ENCODE measurements at places on chromosomes 5 and 9. TPM values are rescaled to one million over a fixed set of nuclear protein-coding genes. Genes with fewer than 3 reads are reported as not detected.

LPAR1 gene
- total RNA-seq, result 37.8 TPM

ARAP3 gene
- 17.6 TPM for total RNA-seq

EQTN gene
- 1.4 TPM for total RNA-seq

PRRC2B gene
- total RNA-seq, result 151 TPM

ZDHHC12 gene
- total RNA-seq, result 44.6 TPM

GHR gene
- total RNA-seq, result 21.6 TPM

C9orf50 gene
- 0.70 TPM for total RNA-seq

GCNT1 gene
- 5.4 TPM for total RNA-seq

RAD1 gene
- 42.0 TPM for total RNA-seq

ZNF454 gene
- total RNA-seq, result 6.9 TPM

SECISBP2 gene
- 63.6 TPM for total RNA-seq

OSMR gene
- 15.7 TPM for total RNA-seq

PCDH12 gene
- total RNA-seq, result 30.1 TPM

LCN6 gene
- total RNA-seq, result not detected

IL7R gene
- total RNA-seq, result 1.6 TPM

EMB gene
- total RNA-seq, result 9.3 TPM

C1QTNF2 gene
- total RNA-seq, result 4.6 TPM

BRINP1 gene
- 6.7 TPM for total RNA-seq

SLC36A2 gene
- total RNA-seq, result 6.4 TPM

RASA1 gene
- 35.6 TPM for total RNA-seq

PPP2CA gene
- total RNA-seq, result 120 TPM

BTNL8 gene
- 0.47 TPM for total RNA-seq

LCN10 gene
- total RNA-seq, result 0.47 TPM

FGF1 gene
- 10.2 TPM for total RNA-seq

TMOD1 gene
- total RNA-seq, result 17.2 TPM

THBS4 gene
- 41.2 TPM for total RNA-seq

TRPM3 gene
- 31.5 TPM for total RNA-seq

SLC23A1 gene
- 6.2 TPM for total RNA-seq

ANGPTL2 gene
- 17.6 TPM for total RNA-seq

PRRT1B gene
- total RNA-seq, result 0.93 TPM

ARL10 gene
- total RNA-seq, result 11.7 TPM

EXOC3 gene
- 55.2 TPM for total RNA-seq

PCDHGA12 gene
- total RNA-seq, result 10.0 TPM

CDH9 gene
- total RNA-seq, result 10.2 TPM

FOXD1 gene
- 13.9 TPM for total RNA-seq

BASP1 gene
- total RNA-seq, result 47.3 TPM

NCBP1 gene
- 26.7 TPM for total RNA-seq

GNAQ gene
- total RNA-seq, result 39.0 TPM

HTR4 gene
- 0.35 TPM for total RNA-seq

All from metanephros (tissue), 2 donors.